Activated T-helper 2 cell treated with anti-CD3 and anti-CD28 coated beads, Interferon-gamma antibody, Interleukin-2, Interleukin-4, amounts not matched to agents 10 μg/mL and 5 μg/mL and 100 μg/mL, durations not matched to agents 14 hours and 24 hours and 36 hours (primary cell): ENCODE measurements at places on chromosomes 6 and 20.

GRCh38 chr20:60372822-60373221 lies 414.6 kb downstream of the CDH26 start:
- no peak for DNase-seq

GRCh38 chr6:2249126-2249525 lies 3.7 kb upstream of the GMDS start:
- no peak for DNase-seq

GRCh38 chr20:18571578-18571977 lies 4.3 kb downstream of the SMIM26 start:
- DNase-seq = no peak

DNA sequence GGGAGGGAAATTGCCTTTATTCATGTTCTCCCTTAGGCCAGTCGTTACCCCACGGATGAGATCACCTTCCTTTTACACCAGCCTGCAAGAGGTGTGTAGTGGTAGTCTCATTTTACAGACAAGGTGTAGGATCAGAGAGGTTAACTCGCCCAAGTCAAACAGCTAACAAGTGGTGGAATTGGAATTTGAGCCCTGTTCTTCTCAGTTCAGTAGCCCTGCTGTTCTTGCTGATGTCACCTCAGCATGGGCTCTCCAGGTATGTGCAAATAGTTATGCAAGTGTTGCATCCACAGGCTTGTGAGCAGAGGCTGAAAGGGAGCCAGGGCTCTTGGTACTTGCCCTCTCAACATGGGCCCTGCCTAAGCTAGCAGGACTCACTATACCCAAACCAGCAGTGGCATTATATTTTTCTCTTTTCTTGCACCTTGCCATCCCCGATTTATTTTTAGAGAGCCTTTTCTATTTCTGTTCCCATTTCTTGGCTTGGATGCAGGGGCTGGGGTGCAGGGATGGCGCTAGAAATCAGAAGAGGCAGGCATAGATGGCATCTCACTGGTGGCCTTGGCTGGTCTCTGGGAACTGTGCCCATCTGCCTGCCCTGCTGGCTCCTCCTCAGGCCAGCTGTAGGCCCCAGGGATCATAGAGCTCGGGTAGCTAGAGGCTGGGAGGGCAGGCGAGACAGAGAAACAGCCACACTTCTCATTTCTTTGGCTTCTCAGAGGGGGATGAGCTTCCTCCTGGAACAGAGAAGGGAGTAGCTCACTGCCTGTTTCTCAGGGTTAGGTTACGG lies 18.2 kb downstream of the PPARD start:
- DNase-seq = no peak

DNA sequence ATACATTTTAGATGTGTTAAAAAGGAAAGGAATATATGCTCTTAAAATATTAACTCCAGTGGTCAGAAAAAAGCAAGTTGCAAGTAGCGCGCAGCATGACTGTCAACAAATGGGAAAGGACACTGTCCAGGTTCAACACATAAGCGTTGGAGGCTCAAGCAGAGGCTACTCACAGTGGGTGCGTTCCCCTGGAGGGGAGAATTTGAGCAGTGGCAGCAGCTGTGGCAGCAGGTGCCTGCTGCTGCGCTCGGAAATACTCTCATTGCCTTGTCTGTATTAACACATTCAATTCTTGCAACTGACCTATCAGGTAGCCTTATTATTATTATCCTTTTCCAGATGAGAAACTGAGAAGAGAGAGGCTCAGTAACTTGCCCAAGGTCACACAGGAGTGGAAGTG lies 21.9 kb upstream of the CCN6 start:
- no peak for DNase-seq

GRCh38 chr6:51398793-51399192 lies 580.1 kb downstream of the TFAP2B start:
- DNase-seq = no peak

- no peak for DNase-seq
These were observed 103.8 kb downstream of the RNASET2 start for GRCh38 chr6:166852451-166852975.
